ENCODE measurements at places on chromosomes 2 and 18.

- no peak for DNase-seq
Measured at GRCh38 chr2:174844295-174844708, 80.0 kb upstream of the CHRNA1 start.

- DNase-seq: no peak
Measured at GRCh38 chr2:42916324-42916723, 123.9 kb upstream of the HAAO start.

- DNase-seq: no peak
Measured at GRCh38 chr18:75054046-75054445, 154.9 kb downstream of the PTGR3 start.

DNA sequence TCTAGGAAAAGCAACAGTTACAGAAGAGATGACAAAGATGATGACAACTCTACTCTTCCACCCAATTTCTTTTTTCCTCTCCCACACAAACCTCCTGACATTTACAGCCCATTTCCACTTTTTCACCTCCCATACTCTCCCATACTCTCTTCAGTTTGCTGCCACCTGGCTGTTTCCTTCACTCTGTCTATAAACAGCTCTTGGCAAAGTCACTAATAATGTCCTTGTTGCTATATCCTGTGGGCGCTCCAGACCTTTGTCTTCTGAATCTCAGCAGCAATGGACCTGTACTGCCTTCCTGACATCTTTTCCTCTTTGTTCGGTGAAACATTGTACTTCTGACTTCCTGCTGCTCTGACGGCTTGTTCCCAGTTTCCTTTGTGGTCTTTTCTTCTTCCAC, 60.7 kb upstream of the CAVIN2 start:
- DNase-seq: no peak

Measured in activated T-cell treated with anti-CD3 and anti-CD28 coated beads for 4 hours (primary cell).